ENCODE measurements at places on chromosomes 3 and 15. TPM values are rescaled to one million over a fixed set of nuclear protein-coding genes. Genes with fewer than 3 reads are reported as not detected.

- DNase-seq, result no peak
These were observed 10.3 kb downstream of the MAN2C1 start for GRCh38 chr15:75357976-75358673.

CISH gene
- total RNA-seq, result 12.3 TPM

DNA sequence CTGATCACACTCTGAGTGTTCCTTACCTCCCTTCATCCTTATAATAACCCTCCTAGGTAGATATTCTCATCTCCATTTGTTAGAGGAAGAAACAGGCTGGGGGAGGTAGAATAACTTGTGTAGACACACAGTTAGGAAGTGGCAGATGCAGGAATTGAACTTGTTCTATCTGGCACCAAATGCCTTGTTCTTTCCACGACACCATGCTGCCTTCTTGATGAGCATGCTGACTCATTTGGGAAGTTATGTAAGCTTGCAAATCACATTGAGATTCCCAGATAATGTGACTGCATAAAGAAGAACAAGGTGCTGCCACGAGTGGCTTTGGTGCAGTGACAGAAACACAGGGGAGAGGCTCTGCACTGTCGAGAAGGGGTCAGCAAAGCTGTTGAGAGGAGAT lies 27.5 kb upstream of the NDUFB4 start:
- no peak for DNase-seq

- DNase-seq, result peak; percentile 88
These were observed at the start of gene NEK10 for GRCh38 chr3:27368831-27369607. Gene NEK10, minus strand, starts transcription at chr3:27369383. Its CDS starts 16,501 bp downstream, at chr3:27352882.

GOLGA6L9 gene
- 2.6 TPM for total RNA-seq

GRCh38 chr3:62139957-62140356 lies 233.4 kb downstream of the FEZF2 start:
- no peak for DNase-seq

DNA sequence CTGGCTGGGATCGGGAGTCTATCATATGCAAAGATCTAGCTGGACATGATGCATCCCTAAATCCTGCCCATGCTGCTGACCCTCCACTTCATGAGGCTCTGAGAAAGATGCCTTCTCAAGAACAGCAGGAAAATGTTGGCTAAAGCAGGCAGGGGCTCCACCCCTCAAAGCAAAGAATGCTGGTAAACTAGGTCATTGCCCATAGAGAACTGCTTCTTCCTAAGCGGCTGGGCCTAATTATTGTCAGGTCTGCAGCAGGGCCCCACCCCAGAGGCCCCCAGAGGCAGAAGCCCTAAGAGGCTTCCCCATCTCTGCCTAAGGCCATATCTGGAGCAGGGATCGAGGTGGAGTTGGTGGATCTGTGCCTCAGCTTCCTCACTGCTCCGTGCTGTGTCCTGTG lies 447.4 kb upstream of the PROK2 start:
- no peak for DNase-seq

DNA sequence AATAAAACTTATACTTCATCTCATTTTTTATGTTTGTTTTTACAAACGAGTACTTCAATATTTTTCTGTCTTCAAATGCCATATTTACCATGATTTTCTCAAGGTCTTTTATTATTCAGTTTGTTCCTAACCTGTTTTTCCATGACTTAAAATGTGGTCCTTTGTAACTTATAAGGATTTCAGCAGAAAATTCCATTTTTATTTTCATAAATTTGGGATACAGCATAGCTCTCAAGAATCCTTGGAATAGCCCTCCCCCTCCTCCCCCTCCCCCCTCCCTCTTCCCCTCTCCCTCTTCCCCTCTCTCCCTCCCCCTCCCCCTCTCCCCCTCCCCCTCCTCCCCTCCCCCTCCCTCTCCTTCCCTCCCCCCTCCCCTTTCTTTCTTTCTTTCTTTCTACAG lies 14.9 kb upstream of the STX19 start:
- no peak for DNase-seq

PARL gene
- total RNA-seq, result 35.4 TPM

DNA sequence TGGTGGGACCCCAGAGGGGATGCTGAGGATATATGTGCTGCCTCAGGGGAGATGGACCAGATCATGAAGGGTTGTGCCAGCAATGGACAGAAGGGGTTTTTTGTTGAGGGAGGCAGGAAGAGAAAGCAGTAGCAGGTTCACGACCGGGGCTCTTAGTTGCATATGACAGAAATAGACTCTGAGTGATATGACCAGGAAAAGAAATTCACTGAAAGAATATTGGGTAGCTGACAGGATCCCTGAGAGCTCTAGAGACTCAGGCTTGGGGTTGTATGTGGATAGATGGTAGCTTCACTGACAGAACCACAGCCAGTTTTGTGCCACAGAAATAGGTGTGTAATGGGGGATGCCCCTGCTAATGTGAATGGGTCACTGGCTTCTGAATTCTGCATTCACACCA lies 241.6 kb downstream of the ZNF621 start:
- no peak for DNase-seq

UPK1B gene
- total RNA-seq, result not detected

GRCh38 chr15:91331581-91331980 lies 231.5 kb downstream of the SV2B start:
- no peak for DNase-seq

- no peak for DNase-seq
These were observed 304.3 kb upstream of the DPH6 start for GRCh38 chr15:35850284-35850683.

C3orf85 gene
- total RNA-seq, result not detected

Data from uterus (tissue), 4 donors.